Progenitor cell of endocrine pancreas (in vitro differentiated cells): ENCODE measurements at places on chromosomes 2 and 18.

DNA sequence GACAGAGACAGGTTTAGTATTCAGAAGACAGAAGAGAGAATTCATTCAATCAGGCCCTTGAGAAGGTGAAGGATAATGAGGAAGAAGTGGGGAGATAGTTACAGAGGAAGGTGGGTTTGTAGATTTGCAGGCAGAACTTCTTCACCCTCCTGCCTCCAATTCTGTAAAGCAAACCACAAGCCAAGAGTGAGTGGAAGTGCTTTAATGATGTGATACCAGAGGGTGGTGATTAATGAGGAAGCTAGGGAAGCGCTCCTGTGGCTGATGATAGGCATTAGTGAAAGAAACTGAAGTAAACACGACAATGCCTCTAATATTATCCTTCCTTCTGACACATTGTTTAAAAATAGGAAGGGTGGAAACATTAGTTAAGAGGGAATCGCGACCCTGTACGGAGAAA lies 78.2 kb downstream of the CAPN13 start:
- no peak for DNase-seq

GRCh38 chr2:144414324-144414845 lies 105.5 kb downstream of the ZEB2 start:
- no peak for DNase-seq

DNA sequence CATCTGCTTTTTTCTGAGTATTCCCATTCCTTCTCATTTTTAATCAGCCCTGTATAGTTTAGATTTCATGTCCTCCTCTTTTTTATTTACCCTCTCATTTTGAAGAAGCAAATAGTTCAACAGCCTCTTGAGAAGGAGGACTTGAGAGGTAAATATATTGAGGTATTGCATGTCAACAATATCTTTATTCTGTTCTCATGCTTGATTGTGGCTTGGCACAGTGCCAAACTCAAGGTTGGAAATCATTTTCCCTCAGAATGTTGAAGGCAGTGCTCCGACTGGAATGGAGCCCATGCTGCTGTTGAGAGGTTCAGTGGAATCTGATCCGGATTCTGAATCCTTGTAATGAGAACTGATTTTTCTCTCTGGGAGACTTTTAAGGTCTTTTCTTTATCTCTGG lies 31.0 kb upstream of the GALNT3 start:
- no peak for DNase-seq

DNA sequence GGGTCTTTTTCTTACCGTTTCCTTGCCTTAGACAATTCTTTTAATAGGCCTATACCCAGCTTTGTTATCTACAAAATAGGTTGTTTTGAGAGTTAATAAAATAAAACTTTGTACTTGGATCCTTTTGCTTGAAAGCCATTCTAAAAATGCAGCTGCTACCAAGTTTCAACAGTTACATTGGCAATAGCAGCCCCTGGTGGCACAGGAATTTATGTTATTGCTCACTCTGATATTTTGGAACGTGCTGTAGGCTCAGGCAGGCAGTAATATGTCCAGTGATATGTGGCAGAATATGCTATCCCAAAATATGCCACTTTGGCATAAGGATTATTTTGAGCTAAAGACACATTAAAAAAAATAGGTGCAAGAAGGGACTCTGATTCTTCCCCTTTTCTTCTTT lies 6.7 kb upstream of the COMMD1 start:
- no peak for DNase-seq

GRCh38 chr2:151043484-151043883 lies 218.2 kb downstream of the RBM43 start:
- DNase-seq, result no peak

DNA sequence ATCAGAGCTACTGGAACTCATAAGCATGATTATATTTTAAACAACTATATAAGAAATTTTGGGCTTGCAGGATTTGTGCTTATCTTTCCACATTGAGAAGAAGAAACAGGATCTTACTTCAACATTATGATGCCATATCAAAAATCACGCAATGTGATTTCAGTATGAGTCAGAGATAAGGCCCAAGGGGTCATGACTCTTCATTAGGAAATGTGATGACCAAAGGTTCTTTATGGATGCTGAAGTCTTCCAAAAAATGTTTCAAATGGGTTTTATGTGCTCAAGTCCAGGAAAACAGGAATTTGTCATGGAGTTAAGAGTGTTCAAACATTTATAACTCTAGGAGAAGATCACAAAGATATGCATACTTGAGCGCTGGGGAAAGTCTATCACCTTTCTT lies 7.8 kb upstream of the SERPINB2 start:
- DNase-seq, result no peak

- DNase-seq, result no peak
Observed at GRCh38 chr2:119448427-119449141, 16.9 kb downstream of the TMEM37 start.

DNA sequence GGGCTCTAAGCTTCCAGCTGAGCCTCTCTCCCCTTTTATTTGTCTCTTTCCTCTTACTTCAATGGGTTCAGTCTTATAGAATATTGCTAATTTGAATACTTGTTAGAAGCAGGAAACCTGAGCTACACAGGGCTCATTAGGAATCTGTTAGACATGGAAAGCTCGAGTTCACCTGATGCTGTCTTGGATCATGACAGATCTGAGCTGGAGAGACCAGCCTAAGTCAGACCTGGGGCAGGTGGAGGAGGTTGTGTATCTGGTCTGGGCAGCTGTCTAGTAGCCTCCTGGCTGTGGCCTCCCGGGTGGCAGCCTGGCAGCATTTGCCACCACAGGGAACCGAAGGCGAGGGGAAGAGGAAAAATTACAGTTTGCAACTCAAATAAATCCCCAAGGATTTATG lies 185.9 kb downstream of the ICOS start:
- DNase-seq, result no peak

- DNase-seq, result no peak
Observed at GRCh38 chr2:68363721-68364120, 1.4 kb upstream of the PLEK start.

DNA sequence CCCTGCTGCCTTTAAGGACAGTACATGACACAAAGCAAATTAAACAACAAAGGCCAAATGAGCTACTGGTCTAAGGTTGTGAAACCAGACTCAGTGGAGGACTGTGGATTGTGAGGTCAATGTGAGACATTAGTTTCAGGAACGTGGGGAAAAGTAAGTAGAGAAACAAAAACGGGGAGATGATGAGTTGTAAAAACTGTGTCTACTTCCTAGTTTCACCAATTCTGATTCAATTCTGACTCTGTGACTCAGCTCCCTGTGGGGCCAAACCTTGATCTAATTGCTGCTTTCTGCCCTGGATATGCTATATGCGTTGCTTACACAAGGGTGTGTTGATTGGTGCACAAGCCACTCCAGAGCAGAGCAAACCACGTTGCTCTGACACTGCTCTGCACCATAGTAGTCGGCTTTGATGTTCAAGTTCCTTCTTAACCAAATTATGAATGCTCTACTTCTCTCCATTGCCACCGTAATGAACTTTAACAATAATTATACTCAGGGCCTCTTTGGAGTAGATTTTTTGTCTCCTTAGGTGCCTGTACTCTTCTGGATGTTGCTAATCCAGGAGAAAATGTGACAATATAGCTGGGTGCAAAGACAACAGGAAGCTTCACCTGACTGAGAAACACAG lies 1640.1 kb upstream of the CELF4 start:
- DNase-seq, result no peak

- DNase-seq, result no peak
Observed at GRCh38 chr18:36448384-36449290, 151.1 kb downstream of the FHOD3 start.
